Skeletal muscle cell (primary cell): ENCODE measurements at places on chromosomes 7 and 10.

DNA sequence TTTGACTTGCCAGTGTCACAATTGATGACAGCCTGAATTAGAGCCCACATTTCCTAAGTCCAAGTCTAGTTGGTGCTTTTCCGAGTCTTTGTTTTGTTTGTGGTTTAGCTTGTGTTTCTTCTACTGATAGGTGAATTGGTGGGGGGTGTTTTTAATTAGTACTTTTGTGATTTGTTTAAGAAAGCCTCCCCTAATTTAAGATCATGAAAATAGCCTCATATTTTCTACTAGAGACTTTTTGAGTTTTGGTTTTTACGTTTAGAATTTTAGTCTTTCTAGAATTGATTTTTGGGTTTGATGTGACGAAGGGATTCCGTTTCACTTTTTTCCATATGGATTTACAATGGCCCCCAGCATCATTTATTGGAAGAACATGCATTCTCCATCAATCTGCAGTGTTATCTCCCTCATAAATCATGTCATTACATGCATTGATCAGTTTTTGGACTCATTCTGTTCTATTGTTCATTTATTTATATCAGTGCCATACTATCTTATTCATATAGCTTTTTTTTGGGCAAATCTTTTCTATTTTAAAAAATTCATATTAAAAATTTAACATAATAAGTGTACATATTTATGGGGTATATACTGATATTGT, 32.8 kb downstream of the BTRC start:
- no peak for DNase-seq

DNA sequence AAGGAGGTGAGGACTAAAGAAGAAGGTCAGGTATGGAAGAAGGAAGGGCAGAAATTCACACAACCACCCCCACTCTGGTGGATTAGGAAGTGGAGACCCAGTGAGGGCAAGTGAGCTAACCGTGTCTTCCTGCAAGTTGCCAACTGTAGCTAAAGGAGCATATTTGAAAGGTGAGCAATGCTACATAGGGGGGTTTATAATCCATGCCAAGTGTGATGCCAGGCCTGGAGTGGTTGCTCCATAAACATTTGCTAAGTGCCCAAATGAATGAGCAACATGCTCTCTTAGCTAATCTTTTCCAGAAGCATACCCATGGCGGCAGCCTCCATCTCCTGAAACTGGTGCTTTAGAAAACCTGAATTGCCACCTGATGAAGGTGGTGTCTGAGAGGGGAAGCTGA, 121.6 kb downstream of the LRRC18 start:
- DNase-seq, result no peak

DNA sequence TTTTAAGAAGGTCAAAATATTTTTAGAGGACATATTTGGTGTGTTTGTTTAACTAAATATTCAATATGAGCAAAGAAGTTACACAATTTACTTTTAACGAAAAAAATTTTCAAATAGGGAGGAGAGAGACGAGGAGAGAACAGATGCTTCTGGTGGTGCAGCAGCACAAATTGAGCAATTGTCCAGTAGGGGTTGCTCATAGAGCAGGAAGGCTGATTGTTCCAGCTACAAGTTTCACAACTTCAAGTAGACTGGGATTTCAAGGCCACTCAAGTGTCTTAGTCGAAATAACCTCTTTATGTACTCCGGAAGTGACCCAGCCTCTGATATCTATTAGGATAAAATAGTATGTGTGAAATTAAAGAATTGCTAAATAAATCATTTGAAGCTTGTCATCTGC, 197.9 kb downstream of the HDAC9 start:
- peak; percentile 77 for DNase-seq

- no peak for DNase-seq
These were observed 14.4 kb upstream of the ATP6V0E2 start for GRCh38 chr7:149859369-149859768.

DNA sequence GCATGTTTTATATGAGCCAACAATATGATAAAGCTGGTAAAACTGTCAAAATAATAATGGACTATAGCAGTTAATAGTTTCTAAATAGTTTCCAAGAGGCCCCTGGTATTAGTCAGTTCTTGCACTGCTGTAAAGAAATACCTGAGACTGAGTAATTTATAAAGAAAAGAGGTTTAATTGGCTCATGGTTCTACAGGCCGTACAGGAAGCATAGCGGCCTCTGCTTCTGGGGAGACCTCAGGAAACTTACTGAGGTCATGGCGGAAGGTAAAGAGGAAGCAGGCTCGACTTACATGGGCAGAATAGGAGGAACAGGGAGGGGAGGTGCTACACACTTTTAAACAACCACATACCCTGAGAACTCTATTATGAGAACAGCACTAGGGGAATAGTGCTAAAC, 104.6 kb downstream of the PPP1R9A start:
- DNase-seq, result no peak

DNA sequence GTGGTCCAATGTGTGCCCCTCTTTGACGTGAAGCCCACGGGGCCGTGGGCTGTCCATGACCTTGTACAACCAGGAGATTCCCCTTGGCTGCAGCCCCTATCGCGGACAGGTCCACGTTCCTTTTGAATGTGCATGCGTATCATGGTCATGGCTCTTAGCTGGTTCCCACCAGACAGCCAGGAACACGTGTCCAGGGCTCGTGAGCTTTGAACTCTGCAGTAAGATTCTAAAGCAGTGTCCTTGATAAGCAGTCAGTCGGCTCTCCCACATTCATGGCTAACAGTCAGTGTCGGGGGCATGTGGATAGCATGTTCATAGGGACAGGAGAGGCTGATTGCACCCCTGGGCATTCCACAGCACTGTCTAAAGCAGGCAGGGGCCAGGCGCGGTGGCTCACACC, 75.9 kb upstream of the SH2B2 start:
- DNase-seq, result no peak

DNA sequence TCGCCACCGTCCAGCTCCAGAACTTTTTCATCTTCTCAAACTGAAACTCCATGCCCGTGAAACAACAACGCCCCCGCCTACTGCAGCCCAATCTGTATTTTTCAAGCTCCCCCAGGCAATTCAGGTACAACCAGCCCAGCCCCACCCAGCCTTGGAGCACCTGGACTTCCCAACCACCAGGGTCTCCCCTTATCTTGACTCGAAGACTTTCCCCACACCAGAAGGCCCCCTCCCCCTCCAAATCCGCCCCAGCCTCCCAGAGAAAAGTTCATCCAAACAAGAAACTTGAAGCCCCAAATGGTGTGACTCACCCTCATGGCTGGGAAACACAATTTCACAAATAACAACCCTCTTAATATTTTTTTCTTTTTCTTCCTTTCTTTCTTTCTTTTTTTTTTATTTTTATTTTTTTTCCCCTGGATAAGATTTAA, 10.6 kb downstream of the ZCCHC24 start:
- DNase-seq, result peak; percentile 62

DNA sequence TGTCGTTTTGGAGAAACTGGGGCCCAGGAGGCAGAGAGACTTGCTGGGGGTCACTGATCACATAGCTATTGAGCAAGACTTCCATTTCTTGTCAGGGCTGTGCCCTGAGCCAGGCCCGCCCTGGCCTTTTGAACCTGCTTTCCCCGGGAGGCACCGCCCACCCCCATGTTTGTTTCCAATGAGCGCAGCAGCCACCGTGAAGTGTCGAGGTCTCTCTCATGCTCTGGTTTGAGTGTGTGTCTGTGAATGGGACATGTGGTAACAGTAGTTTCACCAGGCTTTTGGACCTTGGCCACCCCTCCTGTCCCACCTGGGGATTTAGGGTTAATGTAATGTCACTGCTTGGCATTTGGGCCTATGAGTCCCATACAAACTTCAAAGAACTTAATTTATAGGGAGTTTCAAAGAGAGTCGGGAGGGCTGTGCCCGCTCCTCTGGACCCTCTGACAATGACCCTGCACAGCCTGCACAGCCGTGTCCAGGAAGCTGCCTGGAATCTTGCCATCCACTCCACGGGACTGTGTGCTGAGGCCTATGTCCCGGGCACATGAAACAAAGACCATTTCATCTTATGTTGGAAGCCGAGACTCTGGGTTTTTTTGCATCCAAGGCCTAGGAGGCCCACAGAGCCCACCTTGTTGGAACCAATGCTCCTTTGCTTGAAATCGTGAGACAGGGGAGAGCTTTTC, 6.3 kb downstream of the PRF1 start:
- no peak for DNase-seq

DNA sequence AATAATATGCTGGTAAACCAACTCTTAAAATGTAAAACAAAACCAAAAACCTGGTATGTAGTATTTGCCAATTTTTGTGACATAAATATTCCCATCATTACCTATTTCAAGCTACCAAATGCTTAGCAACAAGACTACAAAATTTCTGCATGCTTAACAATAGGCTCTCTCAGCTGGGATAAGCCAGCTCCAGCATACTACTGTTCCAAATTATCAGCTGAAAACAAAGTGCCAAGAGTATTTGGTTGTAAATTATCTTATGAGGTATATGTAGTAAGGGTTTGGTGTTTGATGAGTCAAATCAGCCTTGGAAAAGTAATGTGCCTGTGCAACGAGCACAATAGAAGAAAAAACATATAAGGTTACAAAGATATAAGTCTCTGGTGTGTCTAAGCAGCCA, 263.2 kb downstream of the HGF start:
- no peak for DNase-seq

- DNase-seq, result no peak
These were observed 548.0 kb upstream of the SEMA3D start for GRCh38 chr7:85734823-85735222.

- DNase-seq, result no peak
These were observed 42.2 kb downstream of the POLL start for GRCh38 chr10:101545898-101546297.

GRCh38 chr10:122010405-122011050, 21.6 kb downstream of the TACC2 start:
- no peak for DNase-seq

DNA sequence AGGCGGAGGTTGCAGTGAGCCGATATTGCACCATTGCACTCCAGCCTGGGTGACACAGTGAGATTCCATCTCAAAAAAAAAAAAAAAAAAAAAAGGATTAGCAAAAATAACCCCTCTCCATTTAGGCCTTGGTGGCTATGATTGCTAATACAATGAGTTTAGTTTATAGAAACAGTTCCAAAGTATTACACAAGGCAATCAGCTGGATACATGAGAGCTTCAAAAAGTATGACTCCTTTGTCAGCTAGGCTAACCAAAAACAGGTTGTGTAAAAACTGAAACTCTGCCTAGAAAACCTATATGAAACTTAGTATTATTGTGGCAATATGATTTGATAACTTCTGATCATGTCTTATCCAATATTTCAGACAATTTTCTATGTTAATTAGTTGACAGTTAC, 57.2 kb downstream of the SUGCT start:
- DNase-seq, result peak; percentile 34

GRCh38 chr10:88090568-88091214, 227.3 kb downstream of the PTEN start:
- DNase-seq, result no peak

DNA sequence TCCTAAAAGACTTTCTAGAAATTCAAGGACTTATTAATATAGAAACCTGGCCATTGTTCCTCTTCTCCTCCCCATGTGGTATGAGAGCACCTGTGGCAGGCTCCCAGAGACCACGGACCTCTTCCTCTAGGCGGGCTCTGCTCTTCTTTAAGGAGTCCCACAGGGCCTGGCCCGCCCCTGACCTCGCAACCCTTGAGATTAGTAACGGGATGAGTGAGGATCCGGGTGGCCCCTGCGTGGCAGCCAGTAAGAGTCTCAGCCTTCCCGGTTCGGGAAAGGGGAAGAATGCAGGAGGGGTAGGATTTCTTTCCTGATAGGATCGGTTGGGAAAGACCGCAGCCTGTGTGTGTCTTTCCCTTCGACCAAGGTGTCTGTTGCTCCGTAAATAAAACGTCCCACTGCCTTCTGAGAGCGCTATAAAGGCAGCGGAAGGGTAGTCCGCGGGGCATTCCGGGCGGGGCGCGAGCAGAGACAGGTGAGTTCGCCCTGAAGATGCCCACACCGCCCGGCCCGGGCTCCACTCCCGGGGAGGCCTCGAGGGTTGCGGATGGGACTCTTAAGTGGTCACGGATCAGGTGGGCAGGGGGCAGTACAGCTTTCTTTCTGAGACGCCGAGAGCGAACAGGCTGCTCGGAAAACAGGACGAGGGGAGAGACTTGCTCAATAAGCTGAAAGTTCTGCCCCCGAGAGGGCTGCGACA, at the start of gene SLC26A4:
TSS of gene SLC26A4 (plus strand) at position 448 of the 700 bp plus-strand sequence. CDS start 814 bp downstream, outside the sequence.
- DNase-seq, result no peak

- no peak for DNase-seq
These were observed 9.4 kb downstream of the NXPH1 start for GRCh38 chr7:8442814-8443304.

DNA sequence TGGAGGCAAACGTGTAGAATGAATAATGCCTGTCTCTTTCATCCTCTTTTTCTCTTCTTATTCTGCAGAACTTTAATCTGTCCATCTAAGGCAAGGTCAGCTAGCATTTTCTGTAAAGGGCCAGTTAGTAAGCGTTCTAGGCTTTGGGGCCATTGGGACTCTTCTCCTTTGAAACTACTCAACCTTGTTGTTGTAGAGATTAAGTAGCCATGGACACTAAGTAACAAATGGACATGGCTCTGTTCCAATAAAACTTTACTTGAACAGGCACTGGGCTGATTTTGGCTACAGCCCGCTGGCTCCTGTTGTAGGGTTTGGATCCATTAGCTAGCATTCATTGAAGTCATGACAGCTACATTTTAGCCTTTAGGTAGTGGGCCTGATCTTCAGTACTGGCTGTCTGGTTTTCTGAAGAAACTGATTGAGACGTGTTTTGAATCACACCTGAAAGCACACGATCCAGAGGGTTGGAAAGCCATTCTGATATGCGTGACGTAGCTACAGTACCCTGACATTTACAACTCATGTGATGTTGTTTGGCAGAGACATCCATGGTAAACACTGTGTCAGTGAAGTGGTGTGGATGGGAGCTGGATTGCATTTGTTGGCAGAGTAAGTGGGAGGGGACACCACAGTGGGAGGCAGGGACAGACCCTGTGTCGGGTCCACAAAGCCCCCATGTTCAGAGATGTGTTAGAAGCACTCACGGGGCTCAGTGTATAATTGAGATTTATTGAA, 92.5 kb downstream of the MTPN start:
- DNase-seq, result no peak

- DNase-seq, result no peak
These were observed 2.9 kb downstream of the LRGUK start for GRCh38 chr7:134129856-134130523.

DNA sequence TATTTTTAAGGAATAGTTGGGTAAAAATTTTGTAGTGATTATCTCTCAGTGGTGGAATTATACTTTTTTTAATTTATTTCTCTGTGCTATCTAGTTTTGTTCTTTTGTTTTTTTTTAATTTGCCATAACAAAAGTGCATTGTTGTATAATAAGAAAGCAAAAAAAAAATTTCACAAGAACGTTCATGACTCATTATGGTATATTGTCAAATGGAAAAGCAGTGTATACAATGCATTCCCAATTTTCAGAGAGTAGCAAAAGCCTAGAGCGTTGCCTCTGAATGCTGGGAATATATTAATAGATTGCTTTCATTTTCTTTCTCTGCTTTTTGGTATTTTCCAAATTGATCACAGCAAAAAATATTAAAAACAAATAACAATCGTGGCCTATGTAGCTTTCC, 46.3 kb upstream of the GPAM start:
- DNase-seq, result no peak

- DNase-seq, result no peak
These were observed 529.8 kb upstream of the C7orf33 start for GRCh38 chr7:148060724-148061123.
